T-helper 2 cell treated with Interferon-gamma antibody and Interleukin-4, amounts not matched to agents 100 ng/mL and 5 ng/mL, for 36 hours (primary cell): ENCODE measurements at places on chromosomes 3 and 15. TPM values are rescaled to one million over a fixed set of nuclear protein-coding genes. Genes with fewer than 3 reads are reported as not detected.

The PLA2G4F gene
- not detected in 2 replicates for total RNA-seq

The MED12L gene
- 1.6 and 1.8 TPM in 2 replicates for total RNA-seq

The PLAAT1 gene
- total RNA-seq = not detected in 2 replicates

The CKMT1B gene
- total RNA-seq = 0.45 TPM in 1 of 2 replicates, not detected in the other

The KNG1 gene
- not detected in 2 replicates for total RNA-seq

The INTS14 gene
- total RNA-seq = 36.1 and 38.4 TPM in 2 replicates

The GOLGA8T gene
- total RNA-seq = 0.14 TPM in 1 of 2 replicates, not detected in the other
